ENCODE measurements at places on chromosomes 11 and 22.

GRCh38 chr11:26623076-26623659, 51.1 kb upstream of the MUC15 start:
- no peak for DNase-seq

DNA sequence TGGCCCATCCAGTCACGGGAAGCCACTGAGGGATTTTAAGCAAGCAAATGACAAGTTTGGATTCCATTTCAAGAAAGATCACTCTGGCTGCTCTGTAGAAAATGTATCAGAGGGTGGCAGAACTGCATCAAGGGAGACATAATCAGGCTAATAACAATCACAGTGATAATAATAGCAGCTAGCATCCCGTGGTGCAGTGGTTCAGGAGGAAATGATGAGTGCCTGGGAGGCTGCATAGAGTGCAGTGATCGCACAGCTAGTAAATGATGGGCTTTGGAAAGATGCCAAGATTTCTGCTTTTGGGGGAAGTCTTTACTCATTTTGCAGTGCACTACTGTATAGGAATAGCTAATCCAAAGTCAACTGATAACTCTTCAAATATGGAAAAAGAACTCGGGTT, 35.8 kb downstream of the TNRC6B start:
- no peak for DNase-seq

- no peak for DNase-seq
Observed at GRCh38 chr22:16933291-16934282, 74.4 kb downstream of the GAB4 start.

GRCh38 chr22:38554281-38554680, 15.7 kb downstream of the DMC1 start:
- DNase-seq, result no peak

DNA sequence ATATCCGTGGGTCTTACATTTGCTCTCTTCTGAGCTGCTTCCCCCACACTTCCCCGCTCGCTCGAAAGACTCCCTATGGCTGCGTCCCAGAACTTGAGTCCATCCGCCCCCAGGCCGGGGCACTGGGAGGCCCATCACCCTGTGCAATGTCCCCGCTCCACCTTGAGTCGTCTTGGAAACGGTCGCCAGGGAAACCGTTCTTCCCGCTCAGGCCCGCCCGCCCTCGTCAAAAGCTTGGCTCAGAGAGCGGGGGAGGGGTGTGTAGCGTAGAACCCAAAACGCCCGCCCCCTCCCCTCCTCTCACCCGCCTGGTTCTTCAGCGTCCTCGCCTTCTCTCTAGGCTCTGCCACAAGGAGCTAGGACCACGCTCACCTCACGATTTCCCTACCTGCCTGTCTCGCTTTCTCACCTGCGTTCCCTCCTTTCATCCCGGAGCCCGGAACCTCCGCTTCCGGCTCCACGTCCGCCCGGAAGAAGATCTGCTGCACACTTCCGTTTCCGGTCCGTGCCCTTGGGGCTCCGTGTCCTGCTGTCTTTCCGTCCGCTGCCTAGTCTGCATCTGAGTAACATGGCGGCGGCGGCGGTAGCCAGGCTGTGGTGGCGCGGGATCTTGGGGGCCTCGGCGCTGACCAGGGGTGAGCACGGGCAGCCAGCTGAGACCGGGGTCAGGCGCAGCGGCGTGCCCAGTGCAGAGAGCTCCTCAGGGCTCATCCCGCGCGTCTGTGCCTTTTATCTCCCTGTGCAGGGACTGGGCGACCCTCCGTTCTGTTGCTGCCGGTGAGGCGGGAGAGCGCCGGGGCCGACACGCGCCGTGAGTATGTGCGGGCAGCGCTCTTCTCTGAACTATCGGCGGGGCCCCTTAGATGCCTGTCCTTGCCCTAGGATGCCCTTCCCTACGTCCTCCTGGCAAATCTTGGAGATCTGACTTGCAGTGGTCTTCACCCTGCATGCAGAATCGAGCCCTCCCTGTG, at the start of the genes KBTBD4 and NDUFS3:
Gene KBTBD4 (minus strand): TSS at position 447 of the 971 bp plus-strand sequence. CDS start 19 bp downstream, at position 428.
Gene NDUFS3 (plus strand): TSS at position 551 of the 971 bp plus-strand sequence. CDS start 18 bp downstream, at position 569.
- DNase-seq, result peak; percentile 94

DNA sequence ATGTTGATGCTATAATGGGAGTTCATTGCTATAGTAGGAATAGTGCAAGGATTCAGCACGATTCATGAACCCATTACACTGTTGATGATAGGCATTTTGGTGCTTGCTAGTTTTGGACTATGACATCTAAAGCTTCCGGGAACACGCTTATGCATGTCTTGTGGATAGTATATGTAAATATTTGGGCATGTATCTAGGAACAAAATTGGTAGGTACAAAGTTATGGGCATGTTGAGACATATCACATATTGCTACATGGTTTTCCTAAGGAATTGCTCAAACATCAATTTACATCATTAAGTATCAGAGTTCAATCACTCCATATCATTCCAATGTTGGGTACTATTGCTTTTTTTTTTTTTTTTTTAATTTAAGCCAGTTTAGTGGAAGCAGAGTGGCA, 1103.2 kb downstream of the TBC1D22A start:
- DNase-seq, result no peak

GRCh38 chr11:2590131-2590964, 109.4 kb downstream of the KCNQ1OT1 start:
- peak; percentile 2 for DNase-seq

DNA sequence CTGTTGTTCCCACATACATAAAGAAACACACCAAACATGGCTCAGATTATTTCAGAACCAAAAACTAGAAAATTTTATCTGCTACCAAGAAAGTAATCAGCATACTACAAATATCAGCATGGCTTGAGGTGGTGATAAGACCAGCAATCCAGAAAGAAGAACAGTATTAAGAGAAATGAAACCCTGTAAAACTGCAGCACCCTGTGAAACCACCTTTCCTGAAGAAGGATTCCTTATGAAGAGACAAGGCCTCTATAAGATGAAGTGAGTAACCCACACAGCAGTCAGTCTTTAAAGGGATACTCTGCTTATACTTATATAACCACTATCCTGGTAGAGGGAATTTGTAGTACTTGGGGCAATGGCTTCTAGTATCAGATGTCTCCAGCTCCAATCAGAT, 49.9 kb downstream of the RSF1 start:
- no peak for DNase-seq

DNA sequence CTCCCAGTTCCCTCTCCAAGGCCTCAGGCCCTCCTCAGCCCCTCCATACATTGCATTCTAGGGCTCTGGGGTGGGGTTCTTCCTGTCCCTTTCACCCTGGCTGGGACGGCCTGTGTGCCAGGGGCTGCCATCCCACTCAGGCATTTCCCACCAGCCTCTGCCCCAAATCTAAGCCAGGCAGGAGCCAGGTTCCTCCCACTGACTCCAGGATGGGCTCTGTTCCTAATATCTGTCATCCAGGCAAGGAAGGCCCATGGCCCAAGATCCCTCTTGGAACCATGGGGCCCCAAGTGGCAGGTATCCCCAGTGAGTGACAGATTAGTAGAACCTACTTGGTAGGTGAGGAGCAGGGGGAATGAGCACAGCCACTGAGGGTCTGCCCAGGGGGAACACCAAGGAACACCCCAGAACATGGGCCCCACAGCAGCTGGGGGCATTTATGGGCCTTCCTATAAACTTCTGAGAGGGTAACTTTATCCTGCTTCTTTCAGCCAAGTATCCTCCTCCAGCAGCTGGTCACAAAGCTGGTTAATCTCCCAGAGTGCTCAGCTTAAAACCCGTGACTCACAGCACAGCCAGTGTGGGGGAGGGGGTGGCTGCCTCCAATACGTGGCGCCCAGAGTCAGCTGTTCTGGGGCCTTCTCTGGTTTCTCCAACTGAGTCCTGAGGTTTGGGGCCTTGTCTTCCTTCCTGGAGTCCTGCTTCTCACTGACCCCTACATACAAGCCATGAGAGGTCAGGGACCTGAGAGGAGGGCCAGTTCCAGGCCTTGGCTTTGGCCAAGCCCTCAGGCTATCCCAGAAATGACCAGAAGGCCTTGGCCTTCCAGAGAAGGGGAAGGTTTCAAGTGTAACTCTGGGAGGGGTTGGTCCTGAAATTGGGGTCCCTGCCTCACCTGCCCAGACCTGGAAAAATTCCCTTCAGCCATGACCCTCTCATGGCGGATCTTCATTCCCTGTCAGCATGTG, 19.9 kb upstream of the MYOD1 start:
- no peak for DNase-seq

DNA sequence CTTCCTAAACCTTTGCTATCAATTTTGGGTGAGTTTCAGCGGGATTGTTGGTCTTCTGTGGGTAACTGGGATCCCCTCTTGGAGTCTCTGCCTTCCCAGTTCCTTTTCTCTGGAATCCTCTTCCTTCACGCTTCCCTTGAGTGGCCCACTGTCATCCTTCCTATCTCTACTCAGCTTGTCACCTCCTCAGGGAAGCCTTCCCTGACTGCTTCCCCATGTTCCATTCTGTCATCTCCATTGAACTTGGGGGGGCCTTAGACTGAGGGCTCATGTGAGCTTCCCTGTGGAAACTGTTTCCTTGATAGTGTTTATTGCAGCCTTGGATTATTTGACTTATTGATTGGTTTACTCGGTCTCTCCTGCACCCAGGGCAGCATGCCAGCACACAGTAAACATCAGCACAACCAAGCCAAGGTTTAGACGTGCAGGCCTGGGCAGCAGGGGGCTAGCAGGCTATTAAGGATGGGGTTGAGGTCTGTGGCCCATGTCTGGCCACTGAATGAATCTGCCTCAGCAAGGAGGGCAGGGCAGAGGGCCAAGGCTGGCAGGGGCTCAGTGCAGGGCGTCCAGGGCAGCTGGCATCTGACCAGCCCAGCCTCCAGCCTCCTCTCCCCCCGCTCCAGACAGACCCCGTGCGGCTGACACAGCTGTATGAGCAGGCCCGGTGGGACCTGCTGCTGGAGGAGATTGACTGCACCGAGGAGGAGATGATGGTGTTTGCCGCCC, 7.2 kb downstream of the TRPT1 start:
- DNase-seq, result no peak

- DNase-seq, result no peak
Observed at GRCh38 chr11:20015529-20016427, 144.5 kb downstream of the DBX1 start.

DNA sequence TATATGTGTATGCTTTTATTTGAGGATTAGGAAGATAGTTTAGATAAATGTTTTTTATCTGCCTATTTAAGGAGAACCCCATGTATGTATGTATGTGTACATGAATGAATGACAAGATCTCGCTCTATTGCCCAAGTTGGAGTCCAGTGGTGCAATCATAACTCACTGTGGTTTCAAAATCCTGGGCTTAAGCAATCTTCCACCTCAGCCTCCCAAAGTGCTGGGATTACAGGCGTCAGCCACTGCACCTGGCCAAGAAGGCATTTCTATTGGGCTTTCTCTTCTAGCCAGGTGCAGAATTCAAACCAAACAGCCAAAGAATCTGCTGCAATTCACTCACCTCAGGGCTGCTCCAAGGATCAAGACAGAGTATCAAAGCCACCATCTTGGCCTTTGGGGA, 25.5 kb upstream of the DGKZ start:
- DNase-seq, result no peak

- no peak for DNase-seq
Observed at GRCh38 chr22:32997295-32997694, 60.9 kb downstream of the SYN3 start.

DNA sequence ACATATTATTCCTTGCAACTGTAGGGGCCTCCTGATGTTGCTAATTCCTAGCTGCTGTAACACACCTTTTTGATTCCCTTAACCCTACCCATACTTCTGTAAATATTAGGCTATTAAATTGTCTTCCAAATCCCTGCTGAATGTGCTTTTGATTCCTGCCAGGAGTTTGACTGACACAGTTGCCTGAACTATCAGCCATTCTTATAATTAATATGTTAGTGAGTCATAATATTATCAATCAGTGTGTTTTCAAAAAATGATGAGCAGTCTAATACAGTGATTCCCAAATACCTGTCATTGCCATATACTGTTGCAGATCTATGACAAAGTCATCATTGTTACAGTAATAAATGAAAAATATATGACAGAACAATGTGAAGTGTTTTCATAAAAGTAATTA, 15.9 kb upstream of the FANCF start:
- no peak for DNase-seq

DNA sequence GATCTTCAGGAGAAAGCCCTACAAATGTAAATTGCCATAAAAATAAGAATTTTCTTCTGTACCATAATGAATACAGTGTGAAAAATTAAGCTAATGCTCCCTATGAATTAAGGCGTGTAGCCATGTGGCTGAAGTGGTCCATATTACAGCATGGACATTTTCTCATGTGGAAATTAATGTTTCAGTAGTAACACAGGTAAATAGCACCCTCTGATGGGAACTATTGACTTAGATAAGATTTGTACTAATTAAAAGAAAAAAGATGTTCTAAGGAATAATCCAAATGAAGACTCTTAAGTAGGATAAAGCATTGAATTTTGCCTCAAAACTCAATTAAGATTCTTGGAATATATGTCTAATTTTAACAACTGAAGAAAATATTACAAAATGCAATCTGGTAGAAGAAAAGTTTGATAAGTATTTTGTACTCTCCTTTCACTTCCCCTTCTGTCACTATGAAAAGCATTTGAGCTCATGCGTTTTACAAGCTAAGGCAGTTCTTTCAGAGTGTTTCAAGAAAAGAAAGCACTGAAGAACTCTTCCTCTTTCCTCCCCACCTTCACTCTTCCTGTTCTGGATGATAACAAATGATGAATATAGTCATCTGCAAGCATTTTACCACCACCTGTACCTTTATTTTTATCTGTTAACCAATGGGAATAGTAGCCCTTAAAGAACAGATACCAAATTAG, 9.9 kb upstream of the OR8D2 start:
- DNase-seq, result peak; percentile 31

Measured in Ammon's horn (tissue), 1 donor.